ENCODE measurements at places on chromosomes 1 and 21.

DNA sequence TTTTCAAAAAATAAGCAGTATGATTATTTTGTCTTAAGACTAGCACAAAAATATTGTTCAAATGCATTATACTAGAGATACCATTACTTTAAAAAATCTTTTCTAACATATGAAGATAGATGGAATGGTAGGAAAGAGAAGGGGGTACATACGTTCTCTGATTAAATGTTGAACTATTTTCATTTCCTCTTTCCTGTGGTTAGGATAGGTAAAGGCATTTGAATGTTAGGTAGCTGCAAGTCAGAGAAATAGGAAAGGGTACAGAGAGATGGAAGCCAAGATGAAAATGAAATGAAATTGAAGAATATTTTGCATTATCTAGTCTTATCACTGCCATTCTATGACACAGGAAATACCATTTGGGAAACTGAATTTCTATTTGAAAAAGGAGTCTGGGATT is 28.3 kb downstream of the TLCD4 start:
- DNase-seq = no peak

- no peak for DNase-seq
Measured at GRCh38 chr21:45470773-45471524, 66.0 kb downstream of the COL18A1 start.

- DNase-seq = peak; percentile 96
Measured at GRCh38 chr1:158177700-158178450, 2.8 kb upstream of the CD1D start.

DNA sequence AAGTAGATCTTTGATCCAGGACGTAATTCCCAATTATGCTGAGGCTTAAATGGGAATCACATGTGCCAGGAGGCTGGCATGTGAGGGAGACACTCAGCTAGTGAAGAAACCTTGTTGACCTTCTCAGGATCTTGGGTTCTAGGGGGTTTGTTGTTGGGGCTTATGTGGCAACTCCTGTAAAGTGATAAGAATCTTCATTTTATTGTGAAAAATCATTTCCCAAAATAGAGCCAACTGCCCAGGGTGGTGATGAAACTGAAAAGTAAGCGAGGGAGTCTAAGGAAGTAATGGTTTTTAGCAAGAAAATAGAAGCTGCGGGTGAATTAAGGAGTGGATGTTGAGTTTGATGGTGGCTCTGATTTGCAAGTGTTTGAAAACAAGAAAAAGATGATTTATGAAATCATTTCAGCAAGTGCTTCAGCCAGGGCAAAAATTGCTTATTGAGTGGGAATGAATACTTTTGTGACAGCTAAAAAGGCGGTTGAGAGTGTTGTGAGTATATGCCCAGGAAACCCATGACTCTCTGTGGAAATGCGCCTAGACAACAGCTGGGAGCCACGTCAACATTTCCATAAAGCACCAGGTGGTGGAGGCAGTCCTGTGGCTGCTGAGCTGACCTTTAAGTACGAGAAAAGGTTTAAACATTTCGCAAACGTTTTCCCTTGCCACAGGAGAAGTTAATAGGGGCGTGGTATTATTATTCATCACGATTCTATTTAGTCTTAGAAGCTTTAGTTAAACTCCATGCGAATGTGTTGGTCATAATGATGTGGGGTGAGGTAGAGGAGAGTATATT is 102.7 kb downstream of the HMGB4 start:
- DNase-seq = no peak

DNA sequence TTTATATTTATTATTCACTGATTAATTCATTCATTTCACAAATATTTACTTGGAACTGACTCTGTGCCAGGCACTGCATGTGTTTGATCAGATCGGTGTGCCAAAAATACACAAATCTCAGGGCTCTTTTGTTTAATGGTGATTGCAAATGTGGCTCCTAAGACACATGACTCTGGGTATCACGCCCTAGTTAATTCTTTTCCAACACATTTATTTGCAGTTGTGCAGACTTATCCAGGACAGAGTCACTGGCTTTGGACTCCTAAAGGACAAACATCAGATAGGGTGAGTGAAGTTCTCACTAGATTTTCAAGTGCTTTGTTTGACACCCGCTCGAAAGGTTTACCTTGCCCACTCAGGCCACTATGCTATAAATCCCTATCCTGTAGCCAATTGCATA is 335.5 kb downstream of the BARHL2 start:
- no peak for DNase-seq

DNA sequence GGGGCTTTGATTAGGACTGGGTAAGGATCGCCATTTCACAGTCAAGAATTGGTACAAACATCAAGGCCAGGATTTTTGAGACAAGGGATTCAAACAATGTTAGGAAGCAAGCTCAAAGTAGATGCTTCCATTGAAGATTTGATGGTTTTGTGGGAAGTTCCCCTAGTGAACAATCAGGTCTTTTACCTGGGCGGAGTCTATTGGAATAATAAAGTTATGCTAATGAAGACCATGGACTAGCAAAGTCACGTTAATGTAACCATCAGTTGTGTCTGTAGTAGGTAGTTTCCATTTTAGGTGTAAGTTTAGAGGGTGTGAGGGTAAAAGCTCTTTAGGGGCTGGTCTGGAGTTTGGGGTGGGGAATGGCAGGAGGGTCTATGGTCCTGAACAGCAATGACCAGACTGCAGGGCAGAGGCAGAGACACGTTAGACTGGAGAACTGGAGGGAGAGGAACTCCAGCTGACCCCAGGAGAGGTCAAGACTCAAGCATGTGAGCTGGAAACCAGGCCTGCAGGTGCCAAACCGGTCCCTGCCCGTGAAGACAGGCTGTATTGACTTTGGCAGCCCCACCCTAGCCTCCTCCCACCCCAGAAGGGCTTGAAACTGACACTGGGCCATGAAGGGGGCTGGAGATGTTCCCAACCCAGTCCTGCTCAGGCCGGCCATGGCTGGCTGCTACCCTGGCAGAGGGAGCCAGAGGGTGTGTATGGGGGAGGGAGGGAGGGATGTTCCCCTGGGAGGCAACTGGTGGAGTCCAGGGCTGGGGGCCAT is 36.0 kb upstream of the GPR37L1 start:
- no peak for DNase-seq

GRCh38 chr1:209493559-209493958 is 90.0 kb upstream of the CAMK1G start:
- DNase-seq = no peak

DNA sequence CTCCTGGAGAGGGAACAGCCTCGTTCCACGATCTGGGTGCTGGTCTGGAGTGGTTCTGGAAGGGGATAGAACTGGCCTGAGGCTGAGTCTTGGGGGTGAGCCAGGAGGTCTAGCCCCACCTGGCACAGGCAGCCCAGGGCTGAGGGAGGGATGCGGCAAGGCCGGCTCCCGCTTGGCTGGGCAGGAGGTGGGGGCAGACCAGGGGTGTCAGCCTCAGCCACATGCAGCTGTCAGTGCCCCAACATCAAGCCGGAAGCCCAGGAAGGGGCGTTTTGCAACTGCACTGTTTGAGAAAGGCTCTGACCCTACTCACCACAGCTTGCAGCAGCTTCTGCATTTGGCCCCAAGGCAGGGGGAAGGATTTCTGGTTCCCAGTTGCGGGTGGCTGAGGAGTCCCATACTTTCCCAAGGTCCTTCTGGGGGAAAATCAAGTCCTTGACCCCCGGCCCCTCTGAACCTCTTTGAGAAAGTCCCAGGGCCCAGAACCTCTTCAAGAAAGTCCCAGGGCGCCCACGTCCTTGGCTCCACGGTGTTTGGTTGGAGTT is 2.0 kb downstream of the EFHD2 start:
- no peak for DNase-seq
